Hindlimb muscle (tissue), 1 donor: ENCODE measurements at places on chromosomes 13 and 19.

DNA sequence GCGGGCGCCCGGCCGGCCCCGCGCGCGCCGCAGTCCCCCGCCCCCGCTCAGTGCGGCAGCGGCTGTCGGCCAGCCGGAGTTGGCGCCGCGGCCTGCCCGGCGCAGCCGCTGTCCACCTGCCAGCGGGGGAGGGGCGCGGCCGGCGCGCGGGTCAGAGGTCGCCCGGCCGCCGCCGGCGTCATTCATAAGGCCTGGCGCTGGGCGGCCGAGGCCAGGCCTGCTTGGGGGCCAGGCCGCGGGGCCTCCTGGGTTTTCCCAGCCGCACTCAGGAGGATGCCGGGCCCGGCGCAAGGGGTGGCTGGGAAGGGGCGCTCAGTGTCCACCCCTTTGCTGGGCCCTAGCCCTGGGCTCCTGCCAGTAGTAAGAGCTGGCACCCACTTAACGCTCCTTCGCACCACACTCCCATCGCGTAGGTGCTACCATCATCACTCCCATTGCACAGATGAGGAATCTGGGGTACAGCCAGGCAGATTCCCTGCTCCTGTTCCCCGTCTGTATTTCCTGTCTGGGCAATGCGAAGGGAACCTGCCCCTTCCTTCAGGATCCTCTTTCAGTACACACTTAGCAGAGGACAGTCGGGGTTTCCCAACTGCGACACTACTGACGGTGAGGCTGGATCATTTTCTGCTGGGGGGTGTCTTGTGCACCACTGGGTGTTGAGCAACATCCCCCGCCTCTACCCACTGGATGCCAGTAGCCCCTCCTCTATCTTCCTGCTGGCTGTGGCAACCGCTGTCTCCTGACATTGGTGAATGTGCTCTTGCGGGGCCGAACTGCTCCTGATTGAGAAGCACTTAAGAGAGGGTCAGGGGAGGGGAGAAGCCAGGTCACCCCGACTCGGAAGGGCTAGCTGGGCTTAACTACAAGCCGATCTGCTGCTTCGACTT, 846 bp upstream of the PRKACA start:
- peak; percentile 78 for DNase-seq

DNA sequence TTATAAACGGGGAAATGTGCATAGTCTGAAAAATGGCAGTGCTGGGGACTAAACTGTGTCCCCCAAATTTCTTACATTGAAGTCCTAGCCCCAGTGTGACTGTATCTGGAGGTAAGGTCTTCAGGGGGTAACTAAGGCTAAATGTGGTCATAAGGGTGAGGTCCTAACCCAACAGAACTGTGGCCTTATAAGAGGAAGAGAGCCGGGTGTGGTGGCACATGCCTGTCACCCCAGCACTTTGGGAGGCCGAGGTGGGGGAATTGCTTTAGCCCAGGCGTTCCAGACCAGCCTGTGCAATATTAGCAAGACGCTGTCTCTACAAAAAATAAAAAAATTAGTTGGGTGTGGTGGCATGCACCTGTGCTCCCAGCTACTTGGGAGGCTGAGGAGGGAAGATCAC, 17.8 kb downstream of the PROZ start:
- DNase-seq = no peak

GRCh38 chr13:33186861-33187291, 98.7 kb downstream of the STARD13 start:
- no peak for DNase-seq

DNA sequence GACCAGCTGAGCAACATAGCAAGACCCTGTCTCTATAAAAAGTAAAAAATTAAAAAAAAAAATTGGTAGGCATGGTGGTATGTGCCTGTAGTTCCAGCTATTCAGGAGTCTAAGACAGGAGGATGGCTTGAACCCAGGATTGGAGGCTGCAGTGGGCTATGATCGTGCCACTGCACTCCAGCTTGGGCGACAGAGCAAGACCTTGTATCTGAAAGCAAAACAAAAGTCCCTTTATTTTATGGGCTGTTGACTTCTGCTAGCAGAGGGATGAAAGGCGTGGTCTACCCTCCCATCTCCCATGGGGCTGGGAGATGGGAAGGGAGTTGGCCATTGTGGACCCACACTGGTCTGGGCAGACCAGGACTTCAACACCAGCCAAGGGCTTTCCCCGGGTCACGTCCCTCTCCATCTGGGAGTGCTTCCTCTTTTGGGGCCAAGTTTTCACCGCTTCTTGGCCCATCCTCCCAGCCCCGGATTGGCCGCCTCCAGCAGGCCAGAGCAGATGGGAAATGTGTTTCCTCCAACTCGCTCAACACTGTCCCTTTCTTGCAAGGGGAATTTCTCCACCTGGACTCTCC, 2.2 kb upstream of the TNFSF9 start:
- DNase-seq = peak; percentile 78

DNA sequence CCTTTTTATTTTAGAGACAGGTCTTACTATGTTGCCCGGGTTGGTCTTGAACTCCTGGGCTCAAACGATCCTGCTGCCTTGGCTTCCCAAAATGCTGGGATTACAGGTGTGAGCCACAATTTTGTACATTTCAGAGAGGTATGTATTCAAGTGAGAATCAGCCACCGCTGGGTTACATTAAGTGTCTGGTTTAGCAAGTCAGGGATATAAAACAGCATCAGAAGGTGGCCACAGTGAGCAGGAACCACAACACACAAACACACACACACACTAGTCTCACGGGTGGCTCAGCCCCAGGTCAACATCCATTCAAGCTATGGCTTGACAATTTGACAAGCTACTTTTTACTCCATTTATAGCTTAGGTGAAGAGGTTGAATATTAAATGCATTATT, 20.2 kb downstream of the KLK5 start:
- no peak for DNase-seq

DNA sequence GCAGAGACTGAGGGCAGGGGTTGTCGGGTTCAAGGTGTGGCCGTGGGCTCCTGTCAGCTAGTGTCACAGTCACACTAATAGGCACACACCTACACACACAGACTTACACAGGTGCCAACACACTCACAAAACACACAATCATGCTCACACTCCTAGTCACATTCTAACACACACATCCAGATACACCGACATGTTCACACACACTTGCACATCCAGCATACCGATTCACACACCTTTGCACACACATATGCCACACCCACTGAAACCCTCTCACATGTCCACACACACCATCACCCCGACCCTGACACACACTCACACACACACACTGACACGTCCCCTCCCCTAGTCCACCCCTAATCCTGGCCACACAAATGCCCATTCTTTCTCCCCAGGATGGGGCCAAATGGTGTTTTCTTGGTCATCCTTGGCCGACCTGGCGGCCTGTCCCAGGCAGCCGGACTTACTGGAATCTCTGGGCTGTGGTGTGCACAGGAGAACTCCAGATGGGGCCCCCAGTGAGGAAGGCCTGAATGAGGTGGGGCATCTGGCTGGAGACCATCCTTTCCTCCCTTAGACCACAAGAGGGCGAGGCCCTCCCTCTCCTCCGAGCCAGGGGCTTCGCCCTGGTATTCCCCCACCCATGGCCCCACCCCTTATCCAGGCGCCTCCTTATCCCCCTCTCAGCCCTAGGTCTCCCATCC, 19.1 kb upstream of the PNMA8B start:
- DNase-seq = no peak

- DNase-seq = no peak
Measured at GRCh38 chr13:75147946-75148345, 334.0 kb downstream of the TBC1D4 start.

- DNase-seq = no peak
Measured at GRCh38 chr13:18952225-18953016, 229.2 kb downstream of the TUBA3C start.

GRCh38 chr19:14525729-14526128, 3.7 kb upstream of the TECR start:
- no peak for DNase-seq

GRCh38 chr19:14185158-14185557, 20.8 kb downstream of the ADGRL1 start:
- no peak for DNase-seq

GRCh38 chr19:31392464-31392863, 43.2 kb upstream of the TSHZ3 start:
- no peak for DNase-seq
